ENCODE measurements at places on chromosomes 4 and X. TPM values are rescaled to one million over a fixed set of nuclear protein-coding genes. Genes with fewer than 3 reads are reported as not detected.
A peak's percentile ranks its signal among the peaks of the same experiment; 100 is the strongest.

ADH1B gene
- 0.59 TPM for total RNA-seq

DNA sequence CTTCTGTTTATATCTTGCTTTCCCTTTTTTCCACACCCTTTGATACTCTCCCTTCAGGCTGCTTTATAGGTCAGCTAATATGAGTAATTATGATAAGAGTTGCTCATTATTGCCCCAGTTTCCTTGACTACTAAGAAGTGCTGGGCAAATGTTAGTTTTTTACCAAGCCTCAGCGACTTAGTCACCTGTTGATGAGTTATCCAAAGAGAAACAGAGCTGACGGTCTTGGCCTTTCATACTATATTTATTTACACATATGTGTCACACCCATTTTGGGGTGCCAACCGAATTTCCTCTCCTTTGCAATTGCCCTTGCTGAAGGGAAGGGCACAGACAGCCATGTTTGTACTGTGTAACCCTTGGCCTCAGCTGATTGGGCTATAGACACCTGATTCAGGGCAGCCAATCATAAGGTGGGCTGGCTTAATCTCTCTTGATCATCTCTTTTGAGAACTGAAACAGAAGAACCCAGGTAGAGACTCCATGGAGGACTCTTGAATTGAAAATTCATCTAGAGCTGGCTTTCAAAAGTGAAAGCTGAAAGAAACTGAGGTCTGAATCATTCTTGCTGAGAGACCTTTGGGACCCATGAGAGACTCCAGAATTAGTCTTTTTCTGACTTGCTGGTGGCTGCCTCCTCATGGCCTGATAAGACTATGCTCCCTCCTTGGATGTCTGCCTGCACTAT, 111.7 kb upstream of the RPS6KA3 start:
- no peaks in the 10 kb centered on the region for H3K27me3 ChIP-seq
- H3K4me1 ChIP-seq, result peaks cover 3% of the 10 kb centered on the region
- H3K27ac ChIP-seq, result no peak overlapping the region
- peak; percentile 59 for DNase-seq
- H3K36me3 ChIP-seq, result no peaks in the 10 kb centered on the region
- H3K4me3 ChIP-seq, result no peak overlapping the region

GRCh38 chr4:64079316-64079715, 329.9 kb downstream of the TECRL start:
- H3K36me3 ChIP-seq, result no peaks in the 10 kb centered on the region
- H3K4me1 ChIP-seq, result no peaks in the 10 kb centered on the region
- H3K4me3 ChIP-seq, result no peak overlapping the region
- H3K27me3 ChIP-seq, result no peaks in the 10 kb centered on the region

ZNF157 gene
- total RNA-seq, result under 0.01 TPM

DNA sequence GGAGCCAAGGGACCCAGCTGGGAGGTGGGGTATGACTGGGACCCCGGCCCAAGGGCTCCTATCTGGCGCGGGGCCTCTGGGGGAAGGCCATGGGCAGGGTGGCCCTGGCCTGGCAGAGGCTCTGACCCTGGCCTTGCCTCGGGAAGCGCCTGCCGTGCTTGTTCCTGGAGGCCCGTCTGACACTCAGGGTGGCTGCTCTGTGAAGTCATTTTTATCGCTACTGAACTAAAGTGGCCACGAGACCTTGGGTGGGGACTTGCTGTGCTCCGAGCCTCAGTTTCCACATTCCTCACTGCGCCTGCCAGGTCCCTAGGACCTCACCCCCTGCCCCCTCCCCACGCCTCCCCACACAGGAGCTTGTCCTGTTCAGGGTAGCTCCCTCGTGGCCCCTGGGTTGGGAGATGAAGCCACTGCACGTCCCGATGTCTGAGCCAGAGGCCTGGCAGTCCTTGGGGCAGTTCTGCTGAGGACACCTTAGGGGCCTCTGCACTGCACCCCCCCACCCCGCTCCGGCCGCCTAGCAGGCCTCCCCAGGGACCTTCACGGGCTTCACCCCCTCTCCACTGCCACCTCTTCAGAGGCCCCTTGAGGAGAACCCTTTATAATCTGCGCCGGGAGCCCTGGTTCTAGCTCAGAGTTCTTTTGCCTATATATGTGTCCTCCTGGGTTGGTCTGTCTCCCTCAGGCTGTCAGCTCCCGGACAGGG, 639 bp upstream of the SORCS2 start:
- peaks cover 19% of the 10 kb centered on the region for H3K4me1 ChIP-seq
- no peak overlapping the region for H3K27ac ChIP-seq
- peak; percentile 60 for DNase-seq
- no peak overlapping the region for H3K4me3 ChIP-seq
- H3K27me3 ChIP-seq, result peaks cover 62% of the 10 kb centered on the region
